Activated naive CD8-positive, alpha-beta T cell treated with anti-CD3 and anti-CD28 coated beads, Interleukin-2, amount 50 U/mL, for 24 hours (primary cell): ENCODE measurements at places on chromosomes 2 and 18.

GRCh38 chr2:60529136-60529784 is 24.2 kb downstream of the BCL11A start:
- DNase-seq: no peak

- DNase-seq: peak; percentile 44
Observed at GRCh38 chr18:13218368-13218991, at the start of gene LDLRAD4. LDLRAD4 (plus strand) TSS chr18:13218760.

- DNase-seq: no peak
Observed at GRCh38 chr2:33011941-33012340, 65.2 kb downstream of the LTBP1 start.

- DNase-seq: no peak
Observed at GRCh38 chr18:63520053-63520685, 22.0 kb upstream of the SERPINB12 start.

GRCh38 chr2:226995625-226996041 is 159.8 kb downstream of the RHBDD1 start:
- DNase-seq: peak; percentile 57

- DNase-seq: no peak
Observed at GRCh38 chr2:99112617-99113016, 28.9 kb upstream of the C2orf15 start.

DNA sequence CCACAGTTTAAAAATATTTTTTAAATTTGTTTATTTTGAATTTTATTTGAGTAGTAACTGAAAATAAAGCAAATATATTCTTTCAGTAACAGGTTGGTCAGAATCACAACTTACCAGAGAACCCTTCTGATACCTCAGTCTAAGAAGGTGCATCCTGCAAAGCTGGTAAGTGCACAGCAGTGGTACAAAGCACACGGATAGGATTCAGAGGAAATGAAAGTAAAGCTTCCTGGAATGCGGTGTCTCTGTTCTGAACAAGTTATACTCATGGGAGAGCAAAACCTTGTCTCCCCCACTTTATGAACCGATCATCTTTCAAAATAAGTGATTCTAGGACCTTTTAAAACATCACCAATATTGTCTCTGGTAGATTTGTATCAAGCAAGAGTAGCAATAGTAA is 398.3 kb downstream of the TMX3 start:
- no peak for DNase-seq

GRCh38 chr2:190860985-190861680 is 19.5 kb upstream of the GLS start:
- no peak for DNase-seq

DNA sequence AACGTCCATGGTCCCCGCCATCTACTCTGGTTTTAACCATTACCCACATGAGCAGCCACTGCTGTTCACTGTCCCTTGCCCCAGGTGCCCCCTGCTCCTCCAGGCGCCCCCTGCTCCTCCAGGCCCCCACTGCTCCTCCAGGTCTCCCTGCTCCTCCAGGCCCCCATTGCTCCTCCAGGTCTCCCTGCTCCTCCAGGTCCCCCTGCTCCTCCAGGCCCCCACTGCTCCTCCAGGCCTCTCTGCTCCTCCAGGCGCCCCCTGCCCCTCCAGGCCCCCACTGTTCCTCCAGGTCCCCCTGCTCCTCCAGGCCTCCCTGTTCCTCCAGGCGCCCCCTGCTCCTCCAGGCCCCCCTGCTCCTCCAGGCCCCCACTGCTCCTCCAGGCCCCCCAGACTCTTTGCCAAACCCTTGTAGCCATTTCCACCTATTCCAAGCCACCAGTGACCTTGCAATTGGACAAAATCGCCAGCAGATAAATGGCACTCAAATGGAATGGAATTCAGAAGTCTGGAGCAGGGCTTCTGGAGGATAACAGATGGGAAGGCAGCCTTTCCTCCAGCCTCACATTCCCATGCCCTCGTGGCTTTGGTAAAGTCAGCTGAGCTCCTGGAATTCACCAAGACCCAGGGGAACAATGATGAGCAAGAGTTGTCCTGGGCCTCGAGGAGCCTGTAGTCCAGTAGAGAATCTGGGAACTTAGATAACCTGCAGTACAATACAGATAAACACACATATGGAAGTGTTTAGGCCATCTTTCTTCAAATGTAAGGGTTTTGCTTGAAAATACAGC is 13.3 kb upstream of the RPL31 start:
- DNase-seq: no peak

DNA sequence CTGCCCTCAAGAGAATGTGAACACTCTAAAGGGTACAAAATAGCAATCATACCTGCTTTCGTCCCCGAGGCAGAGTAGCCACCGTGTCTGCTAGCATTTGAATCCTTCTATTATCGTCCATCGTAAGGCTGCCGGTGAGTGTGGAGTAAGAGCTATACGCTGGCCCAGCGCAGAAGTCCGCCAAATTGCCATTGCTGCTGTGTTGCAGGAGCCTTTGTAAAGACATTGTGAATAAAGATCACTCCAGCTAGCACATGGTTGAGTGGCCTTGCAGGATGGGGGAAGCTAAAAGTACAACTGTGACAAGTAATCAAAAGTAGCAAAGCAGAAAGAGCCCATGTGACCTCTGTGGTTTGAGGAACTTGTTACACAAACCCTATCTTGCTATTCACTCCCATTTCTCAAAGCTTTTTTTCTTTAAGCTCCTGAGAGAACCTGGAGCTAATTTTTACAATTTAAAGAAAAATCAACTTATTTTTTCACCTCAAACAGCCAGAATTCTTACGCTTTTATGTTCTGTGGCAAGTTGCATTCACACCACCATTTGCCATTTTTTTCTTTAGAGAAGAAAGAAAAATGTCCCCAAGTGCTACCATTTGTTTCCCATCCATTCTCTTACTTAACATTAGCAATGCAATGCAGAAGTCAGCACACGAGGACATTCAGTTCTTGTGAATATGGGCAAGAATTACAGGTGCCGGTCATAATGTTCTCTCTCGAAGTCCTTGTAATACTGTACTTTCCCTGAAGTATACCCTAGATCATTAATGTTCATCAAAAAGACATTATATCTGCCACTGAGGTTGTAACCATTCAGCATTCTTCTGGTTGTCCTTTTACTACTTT is at the start of gene CYTIP:
TSS of gene CYTIP (minus strand) at position 295 of the 846 bp plus-strand sequence. CDS start at position 226, 69 bp downstream.
- DNase-seq: peak; percentile 67

GRCh38 chr2:84846041-84846663 is 34.7 kb downstream of the TRABD2A start:
- no peak for DNase-seq

GRCh38 chr2:4130651-4131050 is 427.3 kb downstream of the DCDC2C start:
- no peak for DNase-seq

GRCh38 chr2:197847651-197848401 is 43.4 kb downstream of the PLCL1 start:
- DNase-seq: no peak

GRCh38 chr2:1607971-1608688 is 136.2 kb downstream of the PXDN start:
- no peak for DNase-seq

- no peak for DNase-seq
Observed at GRCh38 chr18:3472681-3473544, 22.9 kb downstream of the TGIF1 start.

- DNase-seq: no peak
Observed at GRCh38 chr2:197615016-197615652, 60.3 kb downstream of the RFTN2 start.

DNA sequence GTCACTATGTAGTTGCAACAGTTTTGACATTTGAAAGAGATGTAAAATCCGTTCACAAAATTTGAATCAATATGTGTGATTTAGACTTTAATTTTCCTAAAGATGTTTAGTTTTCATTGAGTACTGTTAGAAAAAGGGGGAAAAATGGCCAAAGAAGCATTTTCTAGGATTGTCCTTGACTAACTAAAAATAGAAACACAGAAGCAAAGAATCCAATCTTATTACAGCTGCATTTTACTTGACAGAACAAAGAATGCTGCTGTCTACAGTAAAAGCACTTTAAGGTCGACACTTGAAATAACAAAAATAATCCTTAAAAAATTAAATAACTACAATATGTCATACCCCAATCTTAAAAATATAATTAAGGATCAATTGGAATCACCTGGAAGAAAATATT is 48.9 kb downstream of the FRZB start:
- no peak for DNase-seq

DNA sequence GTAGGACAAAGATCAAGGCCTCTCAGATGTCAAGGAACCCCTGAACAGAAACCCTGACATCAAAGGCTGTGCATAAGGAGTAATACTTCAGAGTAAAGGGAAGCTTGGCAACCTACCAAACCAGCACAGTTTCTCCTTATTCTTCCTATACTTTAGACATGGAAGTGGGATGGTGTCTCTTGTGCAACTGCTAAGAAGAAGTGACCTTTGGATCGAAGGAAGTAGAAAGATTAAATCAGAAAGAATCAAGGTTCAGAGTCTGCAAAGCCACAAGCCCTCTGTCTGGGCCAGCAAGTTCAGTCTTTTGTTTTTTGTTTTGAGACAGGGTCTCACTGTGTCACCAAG is 66.2 kb upstream of the SLC39A10 start:
- DNase-seq: no peak

DNA sequence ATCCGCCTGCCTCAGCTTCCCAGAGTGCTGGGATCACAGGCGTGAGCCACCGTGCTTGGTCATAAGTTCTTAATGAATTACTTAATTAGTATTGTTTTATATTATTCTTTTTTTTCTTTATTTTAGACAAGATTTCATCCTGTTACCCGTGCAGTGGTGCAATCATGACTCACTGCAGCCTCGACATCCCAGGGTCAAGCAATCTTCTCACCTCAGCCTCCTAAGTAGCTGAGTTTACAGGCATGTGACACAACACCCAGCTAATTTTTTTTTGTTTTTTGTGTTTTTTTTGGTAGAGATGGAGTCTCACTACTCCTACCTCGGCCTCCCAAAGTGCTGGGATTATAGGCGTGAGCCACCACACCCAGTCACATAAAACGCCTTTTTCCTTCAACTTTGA is 17.3 kb downstream of the C2orf42 start:
- DNase-seq: no peak

GRCh38 chr2:143907801-143908200 is 612.1 kb downstream of the ZEB2 start:
- DNase-seq: no peak

DNA sequence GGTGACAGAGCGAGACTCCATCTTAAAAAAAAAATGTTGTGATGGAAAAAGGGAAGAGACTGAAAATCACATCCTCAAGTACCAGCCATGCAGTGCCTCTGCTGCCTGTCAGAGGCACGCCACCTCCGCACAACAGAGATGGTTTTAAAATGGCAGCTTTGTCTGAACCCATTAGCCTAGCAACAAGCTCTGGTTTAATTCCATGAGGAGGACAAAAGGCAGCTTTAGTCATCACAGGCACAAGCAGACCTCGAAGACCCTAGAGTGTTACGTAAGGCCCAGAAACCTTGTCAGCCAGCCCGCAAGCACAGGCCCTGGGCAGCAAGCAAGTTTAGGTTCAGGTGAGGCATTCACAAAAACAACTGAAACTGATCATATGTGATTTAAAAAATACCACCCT is 10.4 kb downstream of the LCT start:
- DNase-seq: no peak

DNA sequence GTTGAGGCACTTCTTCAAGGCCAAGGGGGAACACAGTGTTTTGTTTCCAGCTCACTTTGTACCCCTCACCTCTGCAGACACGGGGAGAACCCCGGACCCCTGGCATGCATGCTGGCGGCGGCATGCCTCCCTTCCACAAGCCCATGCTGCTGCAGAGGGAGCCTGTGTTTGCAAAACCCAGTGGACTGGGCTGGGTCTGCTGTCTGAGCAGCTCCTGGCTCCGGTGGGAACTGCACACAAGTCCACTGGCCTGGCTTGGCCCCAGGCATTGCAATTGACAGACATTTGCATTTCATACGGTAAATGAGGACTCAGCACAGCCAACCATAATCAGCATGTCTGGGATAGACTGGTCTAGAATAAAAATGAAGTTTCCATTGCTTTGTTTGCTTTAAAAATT is 62.4 kb downstream of the RALBP1 start:
- no peak for DNase-seq

GRCh38 chr2:33616873-33617272 is 17.8 kb upstream of the FAM98A start:
- DNase-seq: no peak

DNA sequence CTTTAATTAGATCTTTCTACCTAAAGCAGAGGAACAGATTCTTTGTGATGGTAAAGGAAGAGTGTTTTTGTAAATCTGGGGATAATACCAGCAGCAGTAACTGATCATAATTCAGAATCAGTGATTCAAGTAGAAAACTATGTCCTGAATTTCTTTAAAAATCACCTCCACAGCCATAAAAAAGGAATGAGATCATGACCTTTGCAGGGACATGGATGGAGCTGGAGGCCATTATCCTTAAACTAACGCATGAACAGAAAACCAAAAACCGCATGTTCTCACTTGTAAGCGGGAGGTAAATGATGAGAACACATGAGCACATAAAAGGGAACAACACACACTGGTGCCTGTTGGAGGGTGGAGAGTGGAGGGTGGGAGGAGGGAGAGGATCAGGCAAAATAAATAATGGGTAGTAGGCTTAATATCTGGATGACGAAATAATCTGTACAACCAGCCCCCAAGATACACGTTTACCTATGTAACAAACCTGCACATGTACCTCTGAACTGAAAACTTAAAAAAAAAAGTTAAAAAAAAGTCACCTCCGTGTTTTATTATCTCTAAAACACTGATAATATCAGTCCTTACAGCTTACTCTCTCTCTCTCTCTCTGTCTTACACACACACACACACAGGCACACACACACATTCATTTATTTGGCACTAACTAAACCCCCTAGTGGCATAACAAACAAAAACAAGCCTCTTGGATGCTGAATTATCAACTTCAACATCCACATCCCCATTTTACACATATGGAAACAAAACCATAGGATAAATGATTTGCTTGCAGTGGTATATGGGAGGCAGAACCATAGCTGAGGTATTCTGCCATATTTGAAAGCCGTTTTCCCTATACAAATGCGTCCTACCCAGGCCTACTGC is 1.4 kb downstream of the TM4SF20 start:
- DNase-seq: no peak

DNA sequence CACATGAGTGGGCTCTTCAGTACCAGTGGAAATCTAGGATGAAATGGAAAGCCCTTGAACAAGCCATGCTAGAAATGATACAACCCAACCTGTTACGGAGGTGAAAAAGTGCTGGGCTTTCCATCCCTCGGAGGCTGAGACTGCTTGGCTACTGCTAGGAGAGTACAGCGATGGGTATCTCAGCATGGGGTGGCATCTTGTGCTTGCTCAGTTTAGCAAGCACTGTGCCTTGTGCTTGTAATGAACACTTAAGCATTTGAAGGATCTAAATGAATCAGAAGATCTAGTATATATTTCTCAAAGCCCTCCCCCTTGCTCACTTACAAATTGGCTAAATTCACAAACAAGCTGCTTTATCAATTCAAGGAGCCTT is 44.3 kb upstream of the EHBP1 start:
- DNase-seq: no peak

- no peak for DNase-seq
Observed at GRCh38 chr18:69951182-69951581, 3.5 kb upstream of the CD226 start.

GRCh38 chr2:11004199-11004598 is 92.5 kb downstream of the KCNF1 start:
- no peak for DNase-seq
